RWPE2 (cell line): ENCODE measurements at places on chromosomes 6 and 20.

DNA sequence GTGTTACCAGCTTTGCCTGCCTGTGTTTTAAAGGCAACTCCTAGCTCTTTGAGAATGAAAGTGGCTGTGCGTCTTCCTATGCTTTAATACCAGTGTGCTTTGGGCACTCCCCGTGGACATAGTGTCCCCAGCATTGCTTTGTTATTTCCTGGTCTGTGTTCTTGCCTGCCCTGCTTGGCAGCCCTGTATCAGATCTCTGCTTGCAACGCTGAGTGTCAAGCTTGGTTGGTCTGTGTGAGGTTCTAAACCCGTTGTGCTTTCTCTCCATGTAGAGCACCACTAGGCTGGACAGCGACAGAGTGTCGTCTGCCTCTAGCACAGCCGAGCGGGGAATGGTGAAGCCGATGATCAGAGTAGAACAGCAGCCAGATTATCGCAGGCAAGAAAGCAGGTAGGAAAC is 80.2 kb downstream of the AFDN start:
- no peak for DNase-seq

DNA sequence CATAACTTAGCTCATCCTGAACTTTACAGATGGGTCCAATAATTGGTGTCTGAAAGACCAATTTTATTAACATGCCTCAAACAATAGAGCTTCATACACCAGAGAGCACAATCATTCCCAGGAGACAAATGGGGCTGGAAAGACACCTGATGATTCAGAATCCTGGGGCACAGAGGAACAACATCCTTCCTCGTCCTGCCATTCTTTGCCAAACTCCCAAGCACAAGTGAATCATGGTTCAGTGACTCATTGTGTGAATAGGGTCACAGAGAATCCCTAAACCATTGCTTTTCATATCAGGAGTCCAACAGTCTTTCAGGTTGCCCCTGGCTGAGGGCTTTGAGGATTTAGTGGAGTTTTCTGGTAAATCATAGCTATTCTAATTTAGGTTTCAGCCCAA is 266.4 kb upstream of the BMP2 start:
- no peak for DNase-seq

DNA sequence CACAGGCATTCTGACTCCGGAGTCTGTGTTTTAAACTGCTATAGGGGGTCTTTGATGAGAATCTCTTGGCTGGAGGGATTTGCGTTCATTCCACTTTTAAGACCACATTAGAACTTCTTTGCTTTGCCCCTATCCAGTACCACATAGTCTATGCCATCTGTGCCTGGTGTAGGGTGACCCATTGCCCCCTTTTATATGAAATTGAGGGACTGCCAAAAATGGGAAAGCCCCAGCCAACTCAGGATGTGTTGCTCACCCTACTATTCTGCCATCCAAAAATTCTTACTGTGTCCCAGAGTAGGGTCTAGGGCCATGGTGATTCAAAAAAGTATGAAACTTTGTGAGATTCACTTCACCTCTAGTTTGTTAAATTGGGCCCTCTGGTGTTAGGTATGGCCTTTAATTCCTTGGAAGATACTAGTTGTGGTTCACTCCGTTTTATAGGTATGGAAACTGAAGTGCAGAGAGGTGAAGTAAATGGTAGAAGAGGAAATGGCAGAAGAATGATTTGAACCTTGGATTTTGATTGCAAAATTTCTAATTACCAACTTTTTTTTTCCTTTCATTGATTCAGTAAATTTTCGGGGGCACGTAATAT is 1.4 kb downstream of the PFDN4 start:
- no peak for DNase-seq

GRCh38 chr20:17505636-17506517 is 25.3 kb downstream of the BFSP1 start:
- DNase-seq, result peak; percentile 83

DNA sequence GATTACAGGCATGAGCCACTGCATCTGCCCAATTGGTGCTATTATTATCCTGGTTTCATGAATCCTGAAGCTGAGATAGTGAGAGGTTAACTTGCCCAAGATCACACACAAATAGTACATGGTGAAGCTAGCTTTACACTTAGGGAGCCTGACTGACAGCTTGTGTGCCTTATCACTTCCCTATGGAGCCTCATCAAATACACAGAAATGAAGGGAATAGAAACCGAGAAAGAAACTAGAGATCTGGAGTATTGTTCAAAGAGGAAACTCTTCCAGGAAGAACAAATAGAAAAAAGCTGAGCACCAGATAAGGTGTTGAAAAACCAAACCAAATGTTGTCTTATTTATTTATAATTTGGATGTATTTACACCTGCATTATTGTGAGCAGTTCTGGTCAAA is 155.0 kb upstream of the CITED2 start:
- DNase-seq, result no peak

DNA sequence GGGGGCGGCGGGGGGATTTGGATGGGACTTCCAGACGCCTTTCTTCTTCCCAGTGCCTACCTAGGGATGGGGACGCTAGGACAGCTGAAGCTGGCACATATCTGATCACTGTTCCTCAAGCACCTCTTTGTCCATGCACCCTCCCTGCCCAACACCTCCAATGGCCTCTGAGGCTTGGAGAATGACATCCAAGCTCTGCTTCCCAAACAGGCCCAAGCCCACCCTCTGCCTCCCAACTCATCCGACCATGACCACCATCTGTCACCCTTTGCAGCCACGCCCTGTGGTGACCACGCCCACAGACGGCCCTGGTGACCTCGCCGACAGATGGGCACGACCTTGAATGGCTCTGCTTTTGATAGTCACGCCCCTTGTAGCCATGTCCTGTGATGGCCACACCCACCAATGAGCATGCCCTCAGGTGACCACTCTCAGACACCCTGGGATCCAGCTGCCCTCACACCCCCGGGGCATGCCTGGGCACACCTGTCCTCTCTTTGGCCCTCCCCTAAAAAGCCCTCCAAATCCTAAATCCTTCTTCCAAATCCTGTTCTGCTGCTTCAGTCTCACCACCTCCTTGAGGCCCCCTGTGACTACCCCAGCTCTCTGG is 51.0 kb downstream of the SSR1 start:
- DNase-seq, result no peak

DNA sequence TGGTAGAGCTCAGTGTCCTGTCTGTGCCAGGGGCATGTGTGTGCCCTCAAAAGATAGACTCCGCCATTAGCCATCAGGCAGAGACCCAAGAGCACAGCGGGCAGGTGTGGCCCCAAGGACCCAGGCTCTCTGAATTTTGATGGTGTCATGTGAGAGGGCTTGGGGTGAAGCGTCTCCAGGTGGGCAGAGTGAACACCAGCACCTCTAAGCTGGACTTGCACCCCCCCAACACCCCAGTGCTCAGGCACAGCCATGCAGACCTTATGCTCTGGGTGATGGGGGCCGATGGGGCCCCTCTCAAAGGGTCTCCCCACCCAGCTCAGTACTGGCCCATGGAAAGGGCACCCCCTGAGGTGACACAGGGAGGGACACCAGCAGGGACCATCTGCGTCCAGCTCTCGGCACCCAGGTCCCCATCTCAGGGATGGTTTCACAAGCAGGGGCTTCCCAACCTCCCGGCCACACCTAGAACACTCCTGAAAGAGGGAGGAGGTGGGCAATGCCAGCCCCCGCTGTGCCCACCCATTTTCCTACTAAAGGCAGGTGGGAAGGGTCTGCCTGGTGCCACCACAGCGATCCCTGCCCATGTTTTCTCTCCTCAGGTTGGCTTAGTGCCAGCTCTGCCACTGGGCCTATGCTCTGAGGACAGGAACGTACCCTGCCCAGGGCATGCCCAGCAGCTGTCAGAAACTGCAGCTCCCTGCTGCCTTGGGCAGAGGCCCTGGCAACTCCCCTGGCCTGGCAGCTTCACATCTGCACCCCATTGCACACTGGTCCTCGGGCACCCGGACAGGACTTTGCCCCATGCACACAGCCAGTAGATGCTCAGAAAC is 3.5 kb downstream of the CST7 start:
- DNase-seq, result peak; percentile 43

GRCh38 chr6:45502456-45502855 is 124.7 kb upstream of the SUPT3H start:
- no peak for DNase-seq

DNA sequence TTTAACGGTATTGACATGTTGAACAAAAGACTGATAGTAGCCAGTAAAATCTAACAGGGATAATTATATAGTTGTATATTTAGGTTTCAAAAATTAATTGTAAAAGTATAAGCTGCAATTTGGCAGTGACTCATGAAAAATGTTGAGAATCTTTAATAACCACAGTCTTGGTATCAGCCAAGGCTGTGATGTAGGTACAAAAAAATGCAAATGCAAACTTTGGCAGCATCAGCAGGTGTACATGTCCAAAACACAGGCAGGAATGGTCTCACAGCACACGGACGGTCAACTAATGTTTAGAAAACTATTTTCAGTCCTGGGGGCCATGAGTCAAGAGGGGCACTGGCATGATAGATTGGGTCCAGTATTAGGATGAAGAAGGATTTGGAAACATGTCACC is 58.5 kb upstream of the BEND3 start:
- no peak for DNase-seq

DNA sequence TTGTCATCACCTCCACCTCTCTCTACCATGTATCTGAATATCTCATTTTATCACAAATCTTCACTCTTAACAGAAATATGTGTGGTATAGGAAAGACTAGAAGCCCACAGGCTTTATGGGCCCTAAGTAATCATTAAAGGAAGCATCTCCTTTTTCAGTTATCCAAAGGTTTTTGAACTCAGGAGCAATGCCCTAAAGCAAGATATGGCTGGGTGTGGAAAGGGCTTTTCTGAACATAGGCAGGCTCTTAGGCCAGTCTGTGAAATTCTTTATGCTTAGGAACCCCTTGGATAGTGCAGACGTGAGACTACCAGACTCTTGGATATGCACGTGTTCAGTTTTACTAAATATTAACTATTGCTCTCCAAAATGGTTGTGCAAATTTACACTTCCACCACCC is 99.5 kb downstream of the ADTRP start:
- no peak for DNase-seq

GRCh38 chr20:45044084-45044573 is 56.8 kb downstream of the KCNS1 start:
- no peak for DNase-seq

DNA sequence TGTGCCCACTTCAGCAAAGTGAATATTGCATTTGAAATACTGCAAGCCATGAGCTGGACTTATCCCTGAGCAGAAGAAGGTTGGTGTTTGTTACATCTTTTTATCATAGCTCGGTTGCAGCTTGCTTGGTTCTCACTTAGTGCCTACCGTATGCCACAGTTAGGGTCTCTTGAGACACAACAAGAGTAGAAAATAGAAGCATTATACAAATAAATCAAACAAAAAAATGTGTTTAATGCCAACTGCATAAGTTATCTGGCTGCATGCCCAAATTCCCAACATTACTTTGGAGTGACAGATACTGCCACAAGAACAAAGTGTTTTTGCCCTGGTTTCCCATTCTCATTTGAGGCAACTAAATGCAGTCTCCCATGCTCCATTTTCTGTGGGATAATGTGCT is 53.9 kb upstream of the LAMP5 start:
- no peak for DNase-seq

DNA sequence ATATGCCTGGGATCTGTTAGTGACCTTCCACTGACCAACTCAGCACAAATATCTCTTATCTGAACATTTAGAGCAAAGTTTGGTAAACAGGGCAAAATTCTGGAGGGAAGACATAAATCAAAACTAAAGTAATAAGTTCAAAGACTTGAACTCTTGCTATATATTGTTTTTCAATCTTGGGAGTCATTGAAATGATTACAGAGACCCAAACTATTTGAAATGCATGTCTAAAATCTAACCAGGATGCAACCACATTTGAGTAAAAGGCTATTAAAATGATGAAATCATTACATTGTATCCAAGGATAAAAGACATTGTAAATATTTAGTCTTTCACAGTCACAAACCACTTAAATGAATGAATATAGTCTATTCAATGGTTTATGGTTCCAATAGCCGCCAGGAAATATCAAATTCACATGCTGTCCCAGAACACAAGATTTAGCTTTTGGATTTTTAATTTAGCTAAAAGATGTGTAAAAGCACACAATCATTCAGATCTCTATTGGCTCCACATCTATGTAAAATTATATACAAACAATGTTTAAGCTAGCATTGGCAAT is 256.6 kb upstream of the EPHA7 start:
- DNase-seq, result no peak

- DNase-seq, result no peak
Observed at GRCh38 chr6:3406891-3407809, 49.7 kb downstream of the SLC22A23 start.

DNA sequence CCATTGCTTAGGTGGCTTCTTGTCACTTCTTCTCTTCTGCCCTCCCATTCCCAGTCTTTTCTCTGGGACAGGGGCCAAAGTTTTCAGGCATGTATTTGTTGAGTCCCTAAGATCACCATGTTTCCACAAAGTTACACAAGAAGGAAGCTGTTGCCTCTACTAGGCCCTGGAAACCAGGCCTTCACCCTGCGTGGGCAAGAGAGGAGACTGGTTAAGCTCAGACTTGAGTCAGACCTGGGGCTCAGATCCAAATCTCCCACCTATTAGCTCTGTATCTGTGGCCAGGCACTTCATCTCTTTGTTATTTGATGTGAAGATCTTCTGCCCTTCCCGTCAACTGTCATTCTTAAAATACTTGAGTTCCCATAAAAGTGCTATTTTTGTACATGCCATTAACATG is 154.6 kb downstream of the SASH1 start:
- DNase-seq, result no peak

- DNase-seq, result no peak
Observed at GRCh38 chr6:169638388-169638787, 63.4 kb downstream of the WDR27 start.

DNA sequence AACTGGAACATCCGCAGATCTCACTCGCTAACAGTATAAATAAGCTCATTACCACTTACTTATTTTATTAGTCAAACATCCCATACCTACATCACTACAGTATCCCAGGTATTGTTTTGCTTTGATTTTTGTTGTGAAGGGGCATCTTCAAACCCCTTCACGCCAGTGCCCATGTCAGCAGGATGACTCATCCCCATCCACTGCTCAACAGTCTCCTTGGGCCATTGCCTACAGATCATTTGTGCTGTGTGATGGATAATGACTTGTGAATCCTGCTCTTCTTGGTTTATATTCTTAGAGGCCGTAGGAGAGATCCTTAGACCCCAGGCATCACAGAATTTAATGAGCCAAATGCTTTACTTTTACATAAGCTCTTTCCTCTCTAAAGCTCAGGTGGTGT is 8.5 kb upstream of the SIRT5 start:
- no peak for DNase-seq

DNA sequence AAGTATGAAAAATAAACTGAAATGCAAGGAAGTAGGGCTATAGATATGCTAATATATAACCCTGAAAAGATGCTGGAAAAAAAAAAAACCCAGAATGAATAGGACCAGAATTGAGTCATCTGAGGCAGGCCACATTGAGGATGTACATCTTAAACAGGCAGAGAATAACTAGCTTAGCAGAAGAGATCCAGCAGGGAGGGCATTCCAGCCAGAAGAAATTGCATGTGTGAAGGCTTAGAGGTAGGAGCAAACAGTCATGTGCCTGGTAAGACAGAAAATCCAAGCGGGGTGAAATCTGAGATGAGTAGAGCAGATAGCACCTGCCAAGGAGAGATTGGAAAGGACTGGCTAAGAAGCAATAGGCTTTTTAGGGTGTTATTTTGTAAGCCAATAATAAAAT is 2.6 kb downstream of the COL19A1 start:
- DNase-seq, result no peak
